ENCODE measurements at places on chromosomes 11 and 22.

DNA sequence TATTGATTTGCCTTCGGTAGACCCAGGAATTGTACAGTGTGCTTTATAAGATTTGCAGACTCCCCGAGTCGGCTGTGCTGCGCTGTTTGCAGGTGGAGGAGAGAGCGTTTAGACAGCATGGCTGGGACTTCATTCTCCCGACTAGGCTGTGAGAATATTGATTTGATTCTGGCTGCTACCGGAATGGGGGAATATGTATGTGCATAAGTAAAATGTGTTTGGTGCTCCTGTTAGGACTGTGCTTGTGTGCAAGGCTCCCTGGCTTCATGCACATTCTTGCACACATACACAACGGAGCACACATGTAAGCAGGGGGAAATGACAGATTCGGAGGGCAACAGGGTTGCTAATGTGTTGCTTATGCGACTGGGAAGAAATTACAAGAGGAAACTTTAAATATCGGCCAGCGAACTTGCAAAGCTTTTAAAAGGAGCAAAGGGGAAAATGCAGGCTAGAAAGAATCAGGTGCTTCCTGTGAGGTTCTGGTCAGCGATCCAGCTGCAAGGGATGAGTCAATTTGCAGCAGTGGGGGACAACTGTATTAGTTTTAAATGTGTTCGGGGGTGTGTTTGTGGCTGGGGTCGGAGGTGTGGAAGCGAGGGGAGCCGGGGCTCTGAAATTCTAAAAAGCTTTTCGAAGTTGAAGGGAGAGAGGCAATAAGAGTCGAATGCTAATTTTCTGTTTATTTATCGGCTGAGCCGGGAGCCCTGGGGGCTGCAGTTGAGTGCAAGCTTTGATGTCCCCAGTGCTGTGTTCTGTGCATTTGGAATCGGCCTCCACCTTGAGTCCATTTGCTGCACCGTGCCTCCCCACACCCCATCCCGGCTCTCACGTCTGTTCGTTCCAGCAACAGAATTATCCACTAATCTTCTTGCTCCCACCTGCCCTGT, 731 bp downstream of the NTM start:
- no peak for DNase-seq

DNA sequence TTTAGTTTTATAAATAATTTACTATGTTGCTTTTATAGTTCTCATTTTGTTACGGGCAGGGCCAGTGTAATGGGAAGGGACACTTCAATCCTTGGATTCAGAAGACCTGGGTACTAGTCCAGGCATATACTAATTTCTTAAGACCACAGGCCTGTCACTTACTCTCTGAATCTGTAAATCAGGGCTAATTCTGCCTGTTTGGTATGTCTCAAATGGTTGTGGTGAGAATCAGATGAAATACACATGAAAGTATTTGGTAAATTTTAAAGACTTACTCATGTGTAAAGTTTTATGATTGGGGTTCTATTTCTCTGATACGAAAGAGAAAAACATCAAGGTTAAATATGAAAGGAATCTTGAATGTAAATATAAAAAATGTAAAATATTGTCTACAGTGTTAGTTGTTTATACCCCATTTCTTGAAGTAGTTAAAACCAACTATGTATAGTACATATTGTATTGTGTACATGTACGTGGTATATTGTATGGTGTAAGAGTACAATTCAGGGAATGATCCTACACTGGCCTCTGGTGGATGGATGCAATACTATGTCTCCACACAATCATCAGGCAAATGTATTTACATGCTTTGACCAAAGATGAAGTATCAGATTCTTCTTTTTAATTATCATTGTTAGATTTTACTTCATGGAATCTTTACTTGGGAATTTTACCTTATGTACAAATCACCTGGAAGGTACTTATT, 24.5 kb upstream of the RAG2 start:
- no peak for DNase-seq

DNA sequence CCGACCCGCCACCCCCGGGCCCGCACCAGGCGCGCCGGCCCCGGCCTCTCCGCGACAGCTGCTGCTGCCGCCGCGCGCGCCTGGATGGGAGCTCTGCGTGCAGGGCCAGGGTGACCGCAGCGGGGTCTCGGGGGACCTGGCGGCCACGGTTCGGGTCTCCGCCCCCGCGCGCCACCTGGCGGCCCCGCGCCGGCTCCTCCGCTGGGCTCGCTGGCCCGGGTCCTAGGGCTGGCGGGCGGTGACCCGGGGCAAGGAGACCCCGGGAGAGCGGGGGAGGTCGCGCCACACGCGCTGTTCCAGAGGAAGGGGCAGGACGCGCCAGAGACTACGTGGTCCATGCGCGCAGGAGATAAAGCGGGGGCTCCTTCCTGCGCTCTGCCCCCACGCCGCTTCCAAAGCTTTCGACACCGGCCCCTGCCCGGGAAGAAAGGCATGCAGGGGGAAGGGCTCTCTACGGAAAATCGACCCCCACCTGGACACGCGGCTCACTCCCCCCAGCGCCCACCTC, 562 bp downstream of the SHANK2 start:
- DNase-seq = no peak

DNA sequence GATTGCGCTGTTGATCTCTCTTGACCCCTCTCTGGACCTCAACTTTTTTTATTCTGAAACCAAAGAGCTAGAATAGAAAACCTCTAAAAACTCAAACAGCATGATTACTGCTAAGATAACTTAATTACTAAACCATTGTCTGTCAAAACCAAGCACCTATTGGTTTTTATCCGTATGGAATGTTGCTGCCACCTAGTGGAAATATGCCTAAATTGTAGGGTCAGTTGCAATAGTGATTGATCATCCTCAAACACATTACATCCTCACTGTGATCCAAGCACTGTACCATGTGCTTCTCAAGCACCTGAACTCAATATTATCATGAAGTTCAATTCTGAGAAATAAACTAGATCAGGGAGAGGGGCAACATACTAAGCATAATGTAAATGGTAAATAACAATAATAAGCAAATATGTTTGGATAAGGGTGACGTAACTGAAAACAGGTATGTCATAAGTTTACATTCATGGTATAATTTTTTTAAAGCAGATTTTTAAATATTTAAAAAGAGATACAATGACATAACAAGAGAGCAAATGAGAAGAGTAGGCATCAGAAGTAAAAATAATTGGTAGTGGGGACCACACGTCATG, 3.8 kb upstream of the OR5A2 start:
- DNase-seq = no peak

DNA sequence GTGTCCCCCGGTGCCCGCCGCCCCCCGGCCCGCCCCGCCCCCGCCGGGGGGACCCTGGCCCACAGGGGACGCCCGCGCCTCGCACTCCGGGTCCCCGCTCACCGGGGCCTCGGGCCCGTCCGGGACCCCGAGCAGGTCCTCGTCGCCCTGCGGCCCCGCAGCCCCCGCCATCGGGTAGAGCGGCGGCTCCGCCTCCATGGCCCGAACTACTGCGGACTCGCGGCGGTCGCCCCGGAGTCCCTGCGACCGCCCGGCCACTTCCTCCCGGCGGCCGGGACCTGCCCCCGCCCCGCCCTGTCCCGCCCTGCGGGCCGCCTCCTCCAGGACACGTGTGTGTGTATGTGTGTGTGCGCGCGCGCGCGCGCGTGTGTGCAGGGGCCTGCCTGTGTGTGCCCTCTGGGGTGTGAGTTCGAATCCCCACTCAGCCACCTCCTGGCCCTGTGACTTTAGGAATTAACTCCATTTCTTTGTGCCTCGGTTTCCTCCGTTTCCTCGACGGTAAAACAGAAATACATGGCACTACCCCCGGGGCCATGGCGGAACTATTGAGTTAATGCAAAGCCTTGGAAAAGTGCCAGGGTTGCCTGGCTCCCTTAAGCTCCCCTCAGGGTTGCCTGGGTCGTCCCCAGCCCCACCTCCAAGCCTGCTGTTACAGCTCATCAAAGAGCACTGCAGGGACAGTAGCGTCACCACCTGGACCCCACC, at the start of gene UNC93B1:
Gene UNC93B1, minus strand, starts transcription at position 252 of the 705 bp plus-strand sequence. Its CDS starts 54 bp downstream, at position 198.
- peak; percentile 43 for DNase-seq

DNA sequence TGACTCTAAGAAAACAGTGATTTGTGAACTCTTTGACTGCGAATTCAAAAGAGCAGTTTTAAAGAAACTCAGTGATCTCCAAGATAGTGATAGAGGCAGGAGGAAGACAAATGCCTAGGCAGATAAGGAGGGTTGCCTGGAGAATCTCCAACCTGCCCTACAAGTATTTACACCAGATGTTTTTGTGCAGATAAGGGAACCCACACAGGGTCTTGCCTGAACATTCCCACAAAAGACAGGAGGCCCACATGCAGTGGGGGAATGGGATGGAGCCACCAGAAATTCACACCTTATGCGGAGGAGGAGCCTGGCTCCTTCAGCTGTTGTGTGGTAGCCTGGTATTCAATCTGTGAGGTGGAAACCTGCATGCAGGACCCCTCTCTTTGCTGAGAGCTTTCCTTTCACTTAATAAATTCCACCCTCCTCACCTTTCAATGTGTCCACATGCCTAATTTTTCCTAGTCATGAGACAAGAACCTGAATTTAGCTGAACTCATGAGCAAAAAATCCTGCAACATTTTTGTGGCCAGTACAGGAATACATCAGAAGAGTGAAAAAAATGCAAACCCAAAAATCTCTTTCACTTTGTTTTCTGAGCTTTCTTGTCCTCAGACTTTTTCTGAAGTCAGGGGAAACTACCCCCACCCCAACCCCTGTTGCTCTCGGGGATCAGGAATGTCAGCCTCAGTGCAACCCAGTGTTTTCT, 8.1 kb upstream of the GLYAT start:
- no peak for DNase-seq

DNA sequence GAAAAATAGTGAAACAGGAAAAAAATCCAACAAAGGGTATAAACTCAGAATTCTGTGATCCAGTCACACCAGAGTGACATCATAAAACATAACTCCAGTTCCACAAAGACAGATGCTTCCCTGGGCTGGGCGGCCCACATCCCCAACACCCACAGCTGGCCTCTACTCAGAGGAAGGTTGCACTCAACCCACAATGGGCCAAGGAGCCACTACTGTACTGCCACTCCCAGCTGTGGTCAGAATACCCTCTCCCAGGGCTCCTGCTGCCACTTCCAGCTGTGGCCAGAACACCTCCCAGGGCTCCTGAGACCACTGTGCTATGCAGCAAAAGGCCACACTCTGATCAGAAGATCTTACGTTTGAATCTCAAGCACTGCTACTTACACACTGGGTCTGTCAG, 18.3 kb downstream of the SMCO4 start:
- DNase-seq = no peak

GRCh38 chr11:46469926-46470325, 78.3 kb upstream of the CHRM4 start:
- no peak for DNase-seq

DNA sequence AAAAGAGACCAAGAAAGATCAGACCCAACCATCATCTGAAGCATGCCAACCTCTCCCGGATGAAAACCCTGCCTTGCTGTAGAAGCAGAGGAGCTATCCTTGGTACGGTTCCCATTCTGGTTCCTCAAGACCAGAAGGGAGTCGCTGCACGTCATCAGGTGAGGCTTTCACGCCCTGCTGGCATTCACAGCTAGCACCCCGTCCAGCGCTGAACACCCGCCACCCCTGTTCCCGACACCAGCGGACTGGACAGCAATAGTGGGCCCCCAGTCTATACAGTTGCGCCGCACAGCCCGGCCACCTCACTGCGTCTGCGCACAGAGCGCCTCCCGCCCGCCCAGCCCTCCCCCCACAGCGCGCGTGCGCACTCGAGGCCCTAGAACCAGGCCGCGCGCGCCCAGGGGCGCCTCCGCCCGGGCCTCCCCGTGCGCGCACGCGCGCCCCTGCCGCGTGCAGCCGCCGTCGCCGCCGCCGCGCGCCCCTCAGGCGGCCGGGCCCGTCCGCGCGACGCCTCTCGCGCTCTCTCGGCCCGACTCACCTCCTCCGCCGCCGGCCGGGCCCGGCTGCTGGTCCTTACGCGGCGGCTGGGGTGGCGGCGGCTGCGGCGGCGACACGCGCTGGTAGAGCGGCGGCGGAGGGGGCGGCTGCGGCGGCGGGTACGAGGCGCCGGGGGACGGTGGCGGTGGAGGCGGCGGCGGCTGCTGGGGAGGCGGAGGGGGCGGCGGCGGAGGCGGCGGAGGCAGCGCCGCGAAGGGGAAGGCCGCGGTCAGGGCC, 706 bp downstream of the SF1 start:
- peak; percentile 63 for DNase-seq

- no peak for DNase-seq
Measured at GRCh38 chr11:120612513-120613263, 101.1 kb downstream of the GRIK4 start.

All from stimulated activated CD8-positive, alpha-beta memory T cell treated with anti-CD3 and anti-CD28 coated beads, Interleukin-7, amount 100 ng/mL, for 1 hour (primary cell).